ENCODE measurements at places on chromosomes 2 and 18. TPM values are rescaled to one million over a fixed set of nuclear protein-coding genes. Genes with fewer than 3 reads are reported as not detected.
A peak's percentile ranks its signal among the peaks of the same experiment; 100 is the strongest.

Gene PLGLB1
- polyA plus RNA-seq = 13.7 TPM

Gene RND3
- 22.3 TPM for polyA plus RNA-seq

DNA sequence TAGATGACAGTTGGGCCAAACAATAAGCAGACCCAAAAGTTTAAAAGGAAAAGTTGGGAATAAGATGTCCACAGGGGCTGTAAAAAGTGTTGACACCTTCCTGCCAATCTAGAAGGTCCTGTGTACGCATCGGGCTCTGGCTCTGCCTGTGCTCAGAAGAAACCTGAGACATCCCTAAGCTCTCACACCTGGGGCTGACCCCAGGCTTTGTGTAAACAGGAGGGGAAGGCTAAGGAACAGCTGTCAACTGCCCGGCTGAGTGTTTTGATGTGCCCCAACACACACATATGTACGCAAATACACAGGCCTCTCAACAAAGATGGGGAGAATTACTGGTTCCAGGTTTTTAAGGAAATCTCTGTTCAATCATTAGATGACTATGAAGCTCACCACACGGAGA is 59.5 kb downstream of the TMEM131 start:
- DNase-seq = no peak

- DNase-seq = peak; percentile 59
These were observed 173.1 kb downstream of the UXS1 start for GRCh38 chr2:106020821-106021661.

GRCh38 chr2:242046206-242046826 is 176.8 kb downstream of the RTP5 start:
- no peak for DNase-seq

GRCh38 chr2:88537640-88538039 is 85.1 kb upstream of the FOXI3 start:
- DNase-seq = no peak

DNA sequence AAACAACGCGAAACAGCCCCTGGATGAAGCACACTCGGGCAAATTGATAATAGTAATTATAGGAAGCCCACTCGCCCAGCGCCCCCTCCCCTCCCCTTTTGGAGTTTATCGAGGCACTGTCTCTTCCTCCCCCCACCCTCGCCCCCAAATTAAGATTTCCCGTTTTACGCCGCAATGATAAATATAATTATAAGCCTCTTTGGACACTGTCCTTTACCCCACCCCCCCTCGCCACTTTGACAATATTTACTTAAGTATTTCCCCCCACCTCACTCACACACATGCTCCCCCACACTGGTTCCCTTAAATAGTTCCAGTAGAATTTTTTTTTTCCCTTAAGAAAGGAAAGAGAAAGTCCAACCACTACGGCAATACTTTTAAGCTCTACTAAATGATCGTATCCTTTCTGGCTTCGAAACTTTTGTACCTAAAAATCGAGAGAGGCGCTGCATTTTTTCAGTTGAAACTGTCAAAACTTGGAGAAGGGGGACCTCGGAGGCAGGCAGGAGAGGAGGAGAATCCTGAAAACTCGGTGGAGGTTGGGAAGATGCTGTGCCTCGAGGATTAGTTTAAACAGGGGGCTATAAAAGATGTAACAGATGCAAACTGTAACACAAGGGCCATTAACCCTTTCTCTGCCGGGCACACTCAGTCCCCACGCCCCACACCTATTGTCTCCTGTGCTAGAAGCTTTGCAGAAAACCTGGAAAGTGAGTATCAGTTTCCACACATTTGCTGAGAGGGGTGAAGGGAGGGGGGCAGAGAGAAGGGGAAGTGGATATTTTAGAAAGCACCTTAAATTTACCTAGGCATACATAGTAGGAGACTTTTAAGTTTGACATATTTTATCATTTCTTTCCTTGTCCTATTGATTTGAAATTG is 1.8 kb downstream of the ZEB2 start:
- no peak for DNase-seq
